ENCODE measurements at places on chromosomes 7 and 10.
A peak's percentile ranks its signal among the peaks of the same experiment; 100 is the strongest.

- peak; percentile 93 for DNase-seq
These were observed 766 bp upstream of the EIF3B start for GRCh38 chr7:2353936-2354185.

GRCh38 chr10:6643962-6644361 is 63.9 kb upstream of the PRKCQ start:
- no peak for DNase-seq

DNA sequence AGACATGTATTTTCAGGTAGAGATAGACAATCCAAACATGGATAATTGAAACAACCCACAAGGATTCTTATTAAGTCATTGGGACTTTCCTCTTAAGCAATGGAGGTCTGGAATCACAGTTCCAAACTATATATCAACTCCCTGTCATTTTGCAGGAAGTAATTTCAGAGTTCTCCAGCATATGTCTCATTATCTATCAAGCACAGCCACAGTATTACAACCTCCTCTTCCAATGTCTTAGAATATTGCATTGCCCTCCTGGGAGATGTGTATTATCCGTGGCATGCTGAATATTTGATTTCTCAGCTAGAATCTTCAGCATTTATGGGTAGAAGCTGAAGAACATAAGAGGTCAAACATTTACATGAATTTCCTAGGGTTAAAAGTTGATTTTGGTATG is 1255.8 kb downstream of the SORCS1 start:
- DNase-seq, result no peak

GRCh38 chr7:46835556-46835955 is 746.4 kb downstream of the TNS3 start:
- DNase-seq, result peak; percentile 35

DNA sequence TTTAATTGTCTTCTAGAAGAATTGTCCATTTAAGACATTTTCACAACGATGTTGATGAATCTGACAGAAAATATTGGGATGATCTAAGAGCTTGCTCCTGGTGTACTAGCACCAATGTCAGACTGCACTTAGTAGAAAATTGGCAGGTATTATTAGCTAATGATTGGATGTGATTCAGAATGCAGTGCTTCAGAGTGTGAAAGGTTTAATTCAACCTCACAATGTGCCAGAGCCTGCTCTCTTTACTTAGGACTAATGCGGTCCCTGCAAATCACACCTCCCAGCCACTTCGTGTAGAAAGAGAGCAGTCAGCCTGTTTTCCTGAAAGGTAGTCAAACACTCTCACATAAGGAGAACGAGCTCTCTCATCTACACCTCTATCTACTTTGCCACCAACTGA is 197.5 kb downstream of the ZNF438 start:
- no peak for DNase-seq

DNA sequence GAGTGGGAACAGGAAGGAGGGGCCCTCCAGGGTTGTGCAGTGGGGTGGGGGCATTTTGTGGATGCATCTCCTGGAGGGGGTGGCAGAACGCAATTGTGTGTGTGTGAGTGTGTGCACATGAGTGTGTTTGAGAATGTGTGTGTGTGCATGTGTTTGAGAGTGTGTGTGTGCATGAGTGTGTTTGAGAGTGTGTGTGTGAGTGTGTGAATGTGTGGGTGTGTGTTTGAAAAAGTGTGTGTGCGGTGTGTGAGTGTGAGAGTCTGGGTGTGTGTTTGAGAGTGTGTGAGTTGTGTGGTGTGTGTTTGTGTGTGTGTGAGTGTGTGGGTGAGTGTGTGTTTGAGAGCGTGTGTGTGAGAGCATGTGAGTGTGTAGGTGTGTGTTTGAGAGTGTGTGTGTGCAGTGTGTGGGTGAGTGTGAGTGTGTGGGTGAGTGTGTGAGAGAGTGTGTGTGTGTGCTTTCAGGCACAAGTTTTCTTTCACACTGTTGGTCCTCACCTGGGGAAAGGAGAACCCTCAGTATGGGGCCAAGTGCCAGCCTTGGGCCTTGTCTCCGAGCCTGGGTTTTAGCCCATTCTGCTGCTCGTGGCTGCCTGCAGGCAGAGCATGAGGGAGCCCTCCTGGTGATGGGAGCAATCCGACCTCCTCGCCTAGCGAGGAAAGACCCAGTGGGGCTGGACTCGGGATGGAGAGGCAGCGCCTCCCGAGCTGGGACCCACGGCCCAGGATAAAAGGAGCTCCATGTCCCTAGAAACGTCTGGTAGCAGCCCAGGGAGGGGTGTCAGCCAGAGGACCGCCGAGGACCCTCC is 35.6 kb downstream of the CDH23 start:
- DNase-seq, result no peak
